ENCODE measurements at places on chromosomes 5 and 9. TPM values are rescaled to one million over a fixed set of nuclear protein-coding genes. Genes with fewer than 3 reads are reported as not detected.
A peak's percentile ranks its signal among the peaks of the same experiment; 100 is the strongest.

GRCh38 chr5:74093561-74093960, 467.6 kb downstream of the ARHGEF28 start:
- DNase-seq, result no peak

GRCh38 chr5:141784529-141784928, 93.7 kb downstream of the PCDH1 start:
- DNase-seq, result no peak

DNA sequence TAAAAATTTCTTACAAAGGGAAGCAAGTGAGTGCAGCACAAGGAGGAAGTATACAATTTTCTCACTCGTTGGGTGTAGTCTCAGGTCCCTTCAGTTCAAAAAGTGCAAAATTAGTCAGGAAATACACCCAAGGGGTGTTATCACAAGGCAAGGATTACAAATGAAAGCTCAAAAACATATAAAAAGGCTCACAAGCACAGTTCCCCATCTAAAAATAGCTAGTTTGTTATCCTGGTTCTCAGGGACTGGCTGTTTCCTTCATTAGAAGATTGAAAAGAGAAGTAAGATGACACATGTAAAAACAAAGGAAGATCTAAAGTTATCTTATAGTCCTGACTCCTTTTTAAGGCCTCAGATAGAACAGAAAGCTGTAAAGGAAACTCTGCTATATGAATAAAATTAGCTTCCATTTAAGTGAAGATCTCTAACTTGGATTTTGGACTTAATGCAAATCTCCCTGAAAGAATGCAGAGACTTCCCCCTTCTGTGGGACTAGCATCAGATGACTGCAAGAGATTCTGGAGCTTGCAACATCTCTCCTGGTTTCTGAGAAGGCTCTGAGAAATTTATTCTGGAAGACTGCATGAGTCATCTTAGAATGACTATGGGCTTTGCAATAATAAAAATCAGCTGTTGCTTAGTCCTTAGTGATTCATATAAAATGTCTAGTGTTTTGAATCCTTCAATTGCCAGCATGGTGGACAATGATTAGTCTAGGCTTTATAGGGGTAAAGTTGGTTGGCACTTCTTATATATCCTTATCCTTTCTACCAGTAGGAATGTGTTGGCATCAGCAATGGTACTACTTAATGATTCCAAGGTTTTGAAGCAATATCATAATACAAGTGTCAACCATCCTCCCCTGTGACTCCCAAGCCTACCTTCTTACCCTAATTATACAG, 25.4 kb downstream of the DAB2 start:
- DNase-seq, result no peak

DNA sequence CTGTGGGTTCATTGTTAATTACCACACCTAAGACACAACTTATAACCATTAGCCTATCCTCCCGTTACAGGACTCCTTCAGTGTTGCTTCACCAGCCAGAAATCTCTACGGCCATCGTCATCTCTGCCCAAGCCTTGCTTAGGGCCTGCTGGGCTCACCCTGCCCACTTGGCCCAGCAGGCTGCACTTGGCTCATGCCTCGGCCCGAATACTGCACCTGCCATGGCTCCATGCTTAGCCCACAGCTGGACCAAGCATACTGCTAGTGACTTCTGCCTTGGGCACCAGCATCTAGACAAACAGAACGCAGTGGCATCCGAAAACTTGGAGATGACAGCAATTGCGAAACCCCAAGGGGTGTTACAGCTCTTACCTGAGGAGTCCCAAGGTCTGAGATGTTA, 2336.0 kb upstream of the ACO1 start:
- no peak for DNase-seq

GRCh38 chr5:429453-430188, 13.4 kb upstream of the EXOC3 start:
- no peak for DNase-seq

GRCh38 chr9:132143359-132143758, 18.5 kb upstream of the NTNG2 start:
- no peak for DNase-seq

- no peak for DNase-seq
These were observed 44.2 kb upstream of the LMNB1 start for GRCh38 chr5:126732716-126733115.

DNA sequence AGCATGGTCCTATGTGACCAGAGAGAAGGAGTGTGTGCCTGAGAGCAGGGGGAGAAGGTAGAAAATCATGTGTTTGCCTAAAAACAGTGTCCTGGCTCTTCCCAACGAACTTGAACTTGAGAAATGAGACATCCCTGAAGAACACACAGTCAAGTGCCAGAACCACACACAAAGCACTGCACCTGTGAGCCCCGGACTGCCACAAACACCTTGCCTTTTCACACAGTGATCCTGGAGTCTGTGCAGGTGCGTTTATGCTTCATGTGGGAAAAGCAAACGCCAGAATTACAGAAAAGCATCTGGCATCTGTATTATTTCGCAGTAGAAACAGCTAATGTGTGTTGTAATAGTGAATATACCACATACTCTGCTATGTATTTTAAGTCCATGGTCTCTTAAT, 9.3 kb downstream of the CTNND2 start:
- DNase-seq, result no peak

GRCh38 chr9:23658376-23659258, 167.4 kb downstream of the ELAVL2 start:
- no peak for DNase-seq

GRCh38 chr9:132993511-132993939, 15.0 kb downstream of the GFI1B start:
- no peak for DNase-seq

- DNase-seq, result peak; percentile 87
These were observed 122.9 kb upstream of the DAB2 start for GRCh38 chr5:39547553-39548154.

DNA sequence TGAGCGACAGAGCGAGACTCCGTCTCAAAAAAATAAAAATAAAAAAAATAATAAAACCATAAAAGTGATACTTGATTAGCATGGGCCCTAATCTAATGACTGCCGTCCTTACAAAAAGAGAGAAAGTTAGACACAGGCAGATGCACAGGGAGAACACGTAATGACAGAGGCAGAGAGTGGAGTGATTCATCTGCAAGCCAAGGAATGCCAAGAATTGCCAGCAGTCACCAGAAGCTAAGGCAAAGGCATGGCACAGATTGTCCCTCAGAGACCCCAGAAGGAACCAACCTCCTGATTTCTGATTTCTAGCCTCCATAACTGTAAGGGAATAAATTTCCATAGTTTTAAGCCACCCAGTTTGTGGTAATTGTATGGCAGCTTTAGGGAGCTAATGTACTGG, 79.6 kb upstream of the FREM1 start:
- no peak for DNase-seq

- no peak for DNase-seq
These were observed 28.0 kb downstream of the LCP2 start for GRCh38 chr5:170269579-170269978.

DNA sequence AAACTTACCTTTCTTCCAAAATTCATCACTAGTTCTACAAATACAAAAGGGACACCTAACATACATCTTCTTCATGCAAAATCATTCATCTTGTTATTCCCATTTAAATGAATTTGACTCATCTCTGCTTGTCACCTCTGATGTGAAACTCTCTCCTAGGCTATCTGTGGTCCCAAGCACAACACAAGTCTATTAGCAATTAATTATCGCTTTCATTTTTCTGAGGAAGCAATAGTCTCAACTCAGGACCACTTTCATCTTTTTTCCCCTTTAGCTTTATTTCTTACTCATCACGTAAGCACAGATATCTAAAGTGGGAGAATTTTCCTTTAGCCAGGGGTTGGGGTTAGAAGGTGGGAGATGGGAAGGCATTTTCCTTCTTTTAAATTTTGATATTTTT, 131.9 kb downstream of the ST8SIA4 start:
- DNase-seq, result no peak

- no peak for DNase-seq
These were observed 23.1 kb upstream of the SH3PXD2B start for GRCh38 chr5:172477466-172477865.

GRCh38 chr9:115665519-115665918, 488.1 kb upstream of the PAPPA start:
- no peak for DNase-seq

GRCh38 chr9:91681461-91682305, 258.1 kb upstream of the NFIL3 start:
- DNase-seq, result peak; percentile 63

DNA sequence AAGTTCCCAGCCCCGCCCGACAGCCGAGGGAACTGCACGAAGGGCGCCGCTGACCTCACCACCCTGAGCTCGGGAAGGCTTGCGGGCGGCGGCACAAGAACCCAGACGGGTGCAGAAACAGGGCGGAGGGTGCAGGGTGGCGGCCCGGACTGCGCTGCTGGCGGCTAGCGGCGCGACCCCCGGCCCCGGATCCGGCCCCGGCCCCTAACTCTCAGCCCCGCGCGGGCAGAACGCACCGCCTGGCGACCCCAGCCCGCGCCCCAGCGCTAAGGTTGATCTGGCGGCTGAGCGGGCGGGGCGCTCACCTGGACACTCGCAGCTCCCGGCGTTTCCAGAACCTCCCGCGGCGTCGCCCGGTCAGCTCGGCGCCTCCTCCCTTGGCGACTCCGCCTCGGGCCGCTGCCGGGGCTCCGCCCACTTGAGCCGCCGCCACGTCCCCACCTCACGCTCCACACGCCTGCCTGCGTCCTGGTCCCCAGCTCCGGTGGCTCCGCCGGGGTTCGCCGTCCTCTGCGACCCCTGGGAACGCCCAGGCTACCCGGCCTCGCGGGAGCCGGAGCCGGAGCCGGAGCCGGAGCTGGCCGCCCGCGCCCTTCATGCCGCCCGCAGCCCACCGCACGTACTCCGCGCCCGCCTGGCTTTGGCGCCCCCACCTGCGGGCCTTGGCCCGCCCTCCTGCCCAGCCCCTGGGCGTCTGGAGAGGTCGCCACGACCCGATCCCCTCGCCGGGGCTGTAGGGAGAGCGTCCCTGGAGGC, at the start of gene P4HA2:
Gene P4HA2 (minus strand): TSS at position 369 of the 756 bp plus-strand sequence. CDS start 9,227 bp downstream, outside the sequence.
- DNase-seq, result peak; percentile 67

- DNase-seq, result no peak
These were observed 58.1 kb downstream of the ABCA1 start for GRCh38 chr9:104869811-104870210.

- DNase-seq, result peak; percentile 71
These were observed 80.0 kb upstream of the TUT7 start for GRCh38 chr9:86434039-86434726.

DNA sequence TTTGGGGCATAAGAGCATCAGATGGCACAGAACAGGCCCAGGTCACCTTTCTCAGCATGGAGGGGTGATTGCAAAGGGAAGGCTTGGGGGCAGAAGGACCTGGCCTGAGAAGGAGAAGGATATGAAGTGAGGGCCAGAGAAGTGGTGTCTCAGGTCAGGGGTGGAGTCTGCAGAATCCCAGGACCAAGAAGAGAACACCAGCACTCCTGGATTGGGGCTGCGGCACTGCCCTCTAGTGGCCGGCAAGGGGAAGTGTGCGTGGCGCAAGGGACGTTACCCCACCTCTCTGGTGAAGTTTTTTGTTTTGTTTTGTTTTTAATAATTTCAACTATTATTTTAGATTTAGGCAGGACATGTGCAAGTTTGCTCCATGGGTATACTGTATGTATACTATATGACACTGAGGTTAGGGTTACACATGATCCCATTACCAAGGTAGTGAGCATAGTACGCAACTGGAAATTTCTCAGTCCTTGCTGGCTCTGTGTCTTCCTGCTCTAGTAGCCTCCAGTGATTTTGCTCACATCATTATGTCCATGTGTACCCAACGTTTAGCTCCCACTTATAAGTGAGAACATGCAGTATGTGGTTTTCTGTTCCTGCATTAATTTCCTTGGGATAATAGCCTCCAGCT, 1548.6 kb downstream of the EFNA5 start:
- no peak for DNase-seq

DNA sequence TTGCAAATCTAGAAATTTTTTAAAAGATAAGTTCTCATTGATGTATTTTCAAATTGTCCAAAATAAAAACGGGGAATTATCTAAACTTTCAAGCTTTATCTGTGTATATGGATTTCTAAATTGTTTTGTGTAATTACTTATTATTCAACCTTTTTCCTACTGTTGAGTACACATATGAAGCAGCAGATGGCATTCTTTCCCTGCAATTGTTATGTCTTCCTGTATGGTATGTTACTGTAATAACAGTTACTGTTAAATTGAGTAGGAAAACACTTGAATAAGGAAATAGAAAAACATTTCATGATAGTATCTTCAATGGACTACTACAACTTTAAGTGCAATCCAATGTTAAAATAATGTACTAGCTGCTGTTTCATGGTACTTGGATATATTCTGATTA, 124.8 kb downstream of the RANBP17 start:
- peak; percentile 3 for DNase-seq

DNA sequence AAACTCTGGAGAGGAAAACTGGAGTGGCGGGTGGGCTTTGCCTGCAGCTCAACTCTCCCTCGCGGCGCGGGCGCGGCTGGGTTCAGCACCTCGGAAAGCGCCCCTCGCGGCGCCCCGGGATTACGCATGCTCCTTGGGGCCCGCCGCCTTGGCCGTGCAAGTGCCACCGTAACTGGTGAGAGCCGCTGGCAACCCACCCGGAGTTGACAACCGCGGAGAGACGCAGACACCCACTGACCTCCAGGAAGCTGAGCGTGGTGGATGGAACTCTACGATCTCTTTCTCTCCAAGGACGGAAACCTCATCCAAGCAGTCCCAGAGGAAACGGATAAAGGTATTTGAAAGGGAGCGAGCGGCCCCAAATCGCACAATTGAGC, 194 bp upstream of the RXFP3 start:
- peak; percentile 72 for DNase-seq

DNA sequence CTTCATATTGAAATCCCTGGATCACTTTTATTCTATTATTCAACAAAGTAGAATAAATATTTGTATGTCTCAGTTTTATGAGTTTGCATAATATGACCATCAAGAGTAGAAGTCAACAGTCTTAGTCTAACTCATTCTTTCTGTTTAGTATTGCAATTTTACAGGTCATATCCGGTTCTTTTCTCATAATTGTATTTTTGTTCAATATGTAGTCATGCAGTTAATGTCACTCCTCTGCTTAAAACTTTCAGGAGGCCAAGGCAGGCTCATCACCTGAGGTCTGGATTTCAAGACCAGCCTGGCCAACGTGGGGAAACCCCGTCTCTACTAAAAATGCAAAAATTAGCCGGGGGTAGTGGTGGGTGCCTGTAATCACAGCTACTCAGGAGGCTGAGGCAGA, 148.4 kb upstream of the TRPM3 start:
- DNase-seq, result no peak

The TAF11L10 gene
- not detected for polyA plus RNA-seq

The ZFAND5 gene
- polyA plus RNA-seq, result 223 TPM

The TSSK1B gene
- 0.12 TPM for polyA plus RNA-seq

The PRLR gene
- polyA plus RNA-seq, result 53.4 TPM

The PRELID2 gene
- polyA plus RNA-seq, result 9.8 TPM

The SECISBP2 gene
- 114 TPM for polyA plus RNA-seq

The GDF9 gene
- 2.1 TPM for polyA plus RNA-seq

The GPRIN1 gene
- 2.2 TPM for polyA plus RNA-seq

The SOWAHA gene
- 4.0 TPM for polyA plus RNA-seq

The PCDHB13 gene
- polyA plus RNA-seq, result 9.3 TPM

The KIF20A gene
- polyA plus RNA-seq, result 61.8 TPM
